Panc1 (cell line): ENCODE measurements at places on chromosomes 2 and 18.
A peak's percentile ranks its signal among the peaks of the same experiment; 100 is the strongest.

GRCh38 chr18:79123948-79124347 is 54.8 kb downstream of the ATP9B start:
- DNase-seq = no peak

DNA sequence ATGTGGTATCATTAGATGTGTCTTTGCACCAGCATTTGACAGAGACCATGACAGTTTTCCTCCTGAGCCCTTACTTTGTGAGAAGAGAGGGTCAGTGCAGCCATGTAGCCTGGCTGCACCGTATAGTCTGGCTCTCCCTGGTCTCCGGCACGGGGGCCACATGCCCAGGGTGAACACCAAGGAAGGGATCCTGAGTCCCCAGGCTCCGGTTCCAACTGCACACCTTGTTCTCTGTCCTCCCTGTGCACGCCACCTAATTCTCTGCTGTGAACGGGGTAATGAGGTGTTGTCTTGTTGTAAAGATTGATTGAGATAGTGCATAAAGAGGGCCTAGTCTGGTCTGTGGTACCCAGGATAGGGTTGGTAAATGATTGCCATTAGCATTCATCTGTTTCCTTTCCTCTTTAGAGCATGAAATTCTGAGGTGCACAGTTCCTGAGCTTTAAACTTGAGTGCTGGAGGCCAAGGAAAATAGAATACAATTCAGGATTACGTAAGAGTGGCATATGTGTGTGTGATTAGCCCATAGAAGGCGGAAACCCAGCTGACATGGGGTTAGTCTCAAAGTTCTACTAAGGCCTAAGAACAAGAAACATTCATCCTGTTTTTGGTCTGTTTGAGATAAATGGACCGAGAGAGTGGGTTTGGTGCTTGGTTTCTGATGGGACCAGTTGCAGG is 55.5 kb downstream of the NCK2 start:
- DNase-seq = no peak

DNA sequence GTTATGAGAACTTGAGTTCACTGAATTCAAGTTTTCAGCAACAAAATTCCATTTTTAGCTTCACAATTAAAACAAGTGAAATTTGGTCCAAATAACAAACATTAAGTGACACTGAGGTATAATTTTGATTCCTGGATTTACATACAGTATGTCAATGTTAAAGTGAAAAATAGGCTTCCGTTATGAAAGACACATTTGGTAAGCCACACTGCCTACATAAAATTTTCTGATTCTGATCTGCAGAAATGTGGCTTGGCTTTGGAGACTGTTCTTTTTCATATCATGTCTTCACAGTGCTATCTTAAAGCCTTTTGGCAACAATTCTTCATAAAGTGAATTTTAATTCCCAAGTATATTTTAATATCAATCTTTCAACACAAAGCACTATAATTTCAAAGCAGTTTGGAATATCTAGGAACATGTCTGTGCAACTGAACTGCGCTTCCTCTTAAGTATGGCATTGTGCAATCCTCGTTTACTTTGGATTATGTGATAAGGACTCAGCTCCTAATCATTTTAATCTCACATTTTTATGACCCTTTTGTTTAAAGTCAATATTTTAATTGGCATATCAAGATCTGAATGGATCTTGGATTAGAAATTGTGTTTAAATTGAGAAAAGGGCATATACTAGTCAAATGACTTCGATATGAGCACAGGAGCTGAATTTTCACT is 60.0 kb downstream of the RBMS1 start:
- DNase-seq = no peak

DNA sequence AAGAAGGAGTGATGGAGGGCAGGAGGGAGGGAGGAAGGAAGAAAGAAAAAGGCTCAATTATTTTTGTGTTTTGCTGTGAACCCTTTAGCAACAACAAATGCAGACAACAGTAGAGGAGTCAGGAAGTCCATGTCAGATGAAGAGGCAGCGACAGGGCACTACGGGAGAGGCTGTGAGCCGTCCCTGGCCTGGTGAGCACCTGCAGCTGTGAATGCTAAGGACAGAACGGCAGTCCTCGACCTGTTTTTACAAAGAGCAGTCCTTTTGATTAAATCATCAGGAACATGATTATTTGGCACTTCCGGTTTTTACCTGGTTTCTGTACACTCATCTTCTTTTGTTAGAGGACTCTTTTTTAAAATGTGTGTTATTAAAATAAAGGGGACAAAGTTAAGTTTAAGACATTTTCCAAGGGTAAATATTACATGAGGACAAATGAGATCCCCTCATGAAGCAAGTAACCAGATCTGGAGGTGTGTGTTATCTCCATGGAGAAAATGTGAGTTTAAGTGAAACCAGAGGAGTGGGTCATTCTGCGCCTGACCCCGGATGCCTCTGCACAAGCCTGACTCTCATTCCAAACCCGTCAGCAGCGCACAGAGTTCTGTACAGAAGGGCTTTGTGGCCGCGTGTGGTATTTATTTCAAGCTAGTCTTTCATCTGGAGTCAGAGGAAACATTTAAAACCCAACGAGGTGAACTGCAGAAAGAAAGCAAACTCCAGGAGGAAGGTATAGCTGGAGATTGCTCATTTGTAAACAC is 492.5 kb downstream of the SOX11 start:
- no peak for DNase-seq

DNA sequence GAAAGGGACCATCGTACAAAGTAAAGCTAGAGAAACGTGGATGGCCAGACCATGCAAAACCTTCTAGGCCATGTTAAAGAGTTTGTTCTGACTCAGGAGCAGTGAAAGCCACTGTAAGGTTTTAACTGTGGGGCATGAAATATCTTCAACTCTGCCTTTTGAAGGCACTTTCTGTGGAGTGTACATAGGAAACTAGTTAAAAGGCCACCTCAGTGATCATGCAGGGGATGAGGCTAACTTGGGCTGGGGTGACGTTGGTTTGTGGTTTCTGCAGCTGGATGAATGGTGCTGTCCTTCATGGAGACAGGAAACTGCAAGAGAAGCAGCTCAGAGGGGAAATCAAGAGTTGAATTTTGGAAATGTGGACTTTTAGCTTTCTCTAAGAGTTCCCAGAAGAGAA is 190.7 kb downstream of the CDCA7 start:
- no peak for DNase-seq

DNA sequence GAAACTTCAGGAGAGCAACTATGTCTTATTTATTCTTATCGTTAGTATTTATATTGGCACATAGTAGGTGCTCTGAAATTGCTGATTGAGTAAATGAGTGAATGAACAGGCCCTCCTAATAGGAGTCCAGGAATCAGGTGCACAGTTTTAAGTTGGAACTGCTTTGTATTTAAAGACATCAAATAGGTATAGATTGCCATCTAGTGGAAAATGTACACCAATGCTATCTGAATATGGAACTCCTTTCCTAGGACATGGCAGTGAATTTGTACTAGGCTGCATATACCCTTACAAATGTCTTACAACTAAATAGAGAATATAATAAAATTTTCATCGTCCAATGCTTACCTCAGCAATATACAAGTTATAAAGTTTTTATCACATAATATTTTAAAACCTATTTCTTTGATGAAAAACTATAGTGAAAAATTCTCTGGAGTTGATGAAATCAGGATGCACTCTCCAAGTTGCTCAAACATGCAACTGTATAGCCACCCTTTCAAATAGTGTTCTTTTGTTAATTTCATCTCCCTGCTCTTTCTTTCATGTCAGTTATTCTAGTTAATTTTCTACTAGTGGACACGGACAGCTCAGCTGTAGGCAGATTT is 318.9 kb upstream of the SYT4 start:
- DNase-seq = peak; percentile 13

DNA sequence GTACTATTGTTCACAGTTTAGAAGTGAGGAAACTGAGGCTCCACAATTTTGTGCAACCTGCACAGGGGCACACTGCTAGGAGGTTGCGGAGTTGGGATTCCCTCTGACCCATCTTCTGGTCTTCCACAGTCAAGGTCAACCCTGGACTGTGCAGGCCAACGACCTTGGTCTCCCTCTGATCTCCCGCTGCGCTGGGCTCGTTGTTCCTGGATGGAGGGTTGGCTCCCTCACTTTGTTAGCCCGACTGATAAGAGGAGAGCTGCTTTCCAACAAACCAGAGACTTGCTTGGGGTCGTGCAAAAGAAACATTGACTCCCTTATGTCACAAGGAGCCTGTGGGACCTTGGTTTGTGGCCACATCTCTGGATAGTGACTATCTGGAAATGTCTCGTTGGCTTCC is 187.6 kb downstream of the MYCN start:
- DNase-seq = no peak

DNA sequence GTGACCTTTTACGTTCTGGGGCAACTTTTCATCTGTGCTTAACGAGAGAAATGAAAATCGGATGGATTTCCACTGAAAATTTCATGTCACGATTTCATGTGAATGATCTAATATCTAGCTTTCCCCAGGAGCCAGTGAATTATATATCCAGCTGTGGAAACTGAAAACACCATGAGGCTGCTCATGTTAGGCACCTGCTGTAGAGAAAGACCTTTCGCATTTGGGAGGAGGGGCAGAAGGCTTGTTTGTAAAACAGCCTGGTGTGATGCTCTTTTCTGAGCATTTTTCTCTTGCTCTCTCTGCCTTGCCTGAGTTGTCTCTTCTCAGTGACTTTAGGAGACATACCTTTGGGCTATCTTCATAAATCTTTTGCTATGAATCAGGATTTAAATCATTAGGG is 84.6 kb upstream of the CYP1B1 start:
- DNase-seq = no peak

DNA sequence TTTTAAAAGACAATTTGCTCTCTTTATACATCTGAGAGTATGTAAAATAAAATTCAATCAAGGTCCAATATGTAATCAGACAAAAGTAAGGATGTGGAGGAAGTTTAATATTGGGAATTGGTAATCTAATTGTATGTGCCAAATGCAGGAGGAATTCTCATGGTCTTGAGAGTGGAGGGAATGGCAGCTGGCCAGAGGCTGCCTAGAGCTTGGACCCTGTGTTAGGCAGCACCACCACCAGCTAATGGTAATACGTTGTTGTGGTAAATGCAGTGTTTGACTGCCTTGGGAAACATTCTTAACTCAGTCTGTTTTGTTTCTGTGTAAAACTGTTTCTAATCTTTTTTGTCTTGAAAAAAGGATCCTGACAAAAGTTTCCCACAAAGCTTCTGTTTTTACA is 30.0 kb downstream of the GALNT1 start:
- DNase-seq = no peak
